ENCODE measurements at places on chromosomes 3 and 15.

DNA sequence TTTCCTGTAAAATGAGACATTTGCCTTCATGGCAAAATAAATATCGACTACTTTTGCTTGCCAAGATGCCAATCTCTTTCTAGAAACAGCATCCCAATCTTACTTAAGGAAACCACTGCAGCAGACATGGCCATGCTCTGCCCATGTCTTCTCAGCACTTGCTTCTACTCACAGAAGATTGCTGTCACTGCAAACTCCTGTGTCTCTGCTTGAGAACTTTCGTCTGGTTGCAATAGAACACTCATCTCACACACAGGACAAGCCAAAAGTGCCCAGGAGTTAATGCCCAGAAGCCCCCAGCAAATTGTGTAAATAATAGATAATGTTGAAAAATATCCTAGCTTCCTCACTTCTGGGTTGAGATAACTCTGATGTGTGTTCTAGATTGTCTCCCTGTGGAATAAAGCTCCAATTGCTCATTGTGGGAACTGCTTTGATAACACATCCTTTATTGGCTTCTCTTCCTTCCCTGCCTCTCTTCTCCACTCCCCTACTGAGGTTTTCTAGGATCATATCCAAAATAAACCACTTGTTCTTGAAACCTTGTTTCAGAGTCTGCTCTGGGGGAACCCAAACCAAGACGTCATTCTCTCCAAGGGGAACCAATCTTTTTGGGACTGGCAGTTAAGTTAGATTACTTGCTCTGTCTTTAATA lies 156.3 kb upstream of the STRIT1 start:
- DNase-seq, result no peak

GRCh38 chr15:29268706-29269484 lies 727 bp downstream of the NSMCE3 start:
- DNase-seq, result no peak

DNA sequence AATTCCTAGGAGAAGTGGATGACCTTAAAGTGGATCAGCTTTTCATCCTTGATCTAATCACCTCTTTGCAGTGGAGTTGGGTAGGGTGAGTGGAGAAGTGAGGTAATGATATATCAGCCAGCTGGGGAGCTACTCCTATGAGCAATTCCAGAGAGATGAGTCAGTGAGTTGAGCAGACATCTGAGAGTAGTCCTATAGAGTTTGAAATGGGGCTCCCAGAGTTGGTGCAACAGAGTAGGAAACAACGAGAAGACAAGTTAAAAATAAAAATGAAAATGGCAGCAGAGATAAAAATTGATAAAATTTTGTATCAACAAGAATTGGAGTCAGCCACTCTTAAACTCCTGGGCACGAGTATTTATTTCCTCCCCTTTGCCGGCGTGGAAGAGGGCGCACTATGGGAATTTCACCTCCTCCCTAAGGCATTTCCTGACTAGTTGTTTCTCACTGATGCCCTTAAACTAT lies 150.8 kb upstream of the DPH6 start:
- DNase-seq, result no peak

- DNase-seq, result no peak
Observed at GRCh38 chr3:195038161-195038560, 232.8 kb downstream of the XXYLT1 start.

GRCh38 chr15:90268415-90268814 lies 2.9 kb downstream of the NGRN start:
- no peak for DNase-seq

GRCh38 chr3:141083226-141083625 lies 32.1 kb downstream of the SPSB4 start:
- no peak for DNase-seq

DNA sequence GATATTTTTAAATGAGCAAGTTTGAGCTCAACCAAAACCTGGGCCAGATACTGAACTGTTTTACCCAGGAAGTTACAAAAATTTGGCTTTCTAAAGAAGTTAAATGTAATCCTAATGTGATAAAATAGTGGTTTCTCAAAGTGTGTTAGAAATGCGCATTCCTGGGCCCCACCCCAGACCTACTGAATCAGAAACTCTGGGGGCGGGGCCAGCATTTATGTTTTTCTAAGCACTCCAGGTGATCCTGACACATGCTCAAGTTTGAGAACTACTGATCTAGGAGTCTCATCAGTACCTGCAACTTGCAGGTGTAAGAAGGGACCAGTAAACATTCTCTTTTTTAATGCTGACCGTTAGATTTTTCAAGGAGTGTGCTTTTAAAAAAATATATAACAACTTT lies 190.6 kb downstream of the VPS13C start:
- DNase-seq, result no peak

GRCh38 chr3:4043867-4044575 lies 244.8 kb downstream of the LRRN1 start:
- DNase-seq, result no peak

- no peak for DNase-seq
Observed at GRCh38 chr3:137012097-137012501, 54.3 kb downstream of the IL20RB start.

- DNase-seq, result peak; percentile 39
Observed at GRCh38 chr3:150238048-150238802, 169.9 kb upstream of the TSC22D2 start.

GRCh38 chr3:23811185-23811527 lies 5.4 kb downstream of the UBE2E1 start:
- DNase-seq, result peak; percentile 15

DNA sequence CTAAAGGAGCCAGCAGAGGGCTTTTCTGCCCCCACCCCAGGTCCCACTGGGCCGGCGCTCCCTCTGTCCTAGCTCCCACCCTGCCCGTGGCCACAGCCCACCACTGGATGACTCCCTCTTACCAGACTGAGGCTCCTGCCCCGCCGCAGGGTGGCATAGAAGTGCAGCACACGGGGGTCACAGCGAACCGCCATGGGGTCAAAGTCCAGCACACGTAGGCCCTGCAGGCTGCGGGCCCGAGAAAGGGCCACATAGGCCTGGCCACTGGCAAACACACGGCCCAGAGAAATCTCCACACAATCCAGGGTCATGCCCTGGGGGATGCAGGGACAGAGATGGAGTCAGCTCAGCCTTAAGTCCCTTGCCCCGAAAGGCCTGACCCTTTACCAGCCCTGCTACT lies 9.0 kb downstream of the PIF1 start:
- no peak for DNase-seq

GRCh38 chr15:81485806-81486205 lies 111.8 kb upstream of the TMC3 start:
- DNase-seq, result no peak
